Activated naive CD4-positive, alpha-beta T cell treated with anti-CD3 and anti-CD28 coated beads, Interleukin-2, amount 10 ng/mL, durations not matched to agents 5 hours and 36 hours (primary cell): ENCODE measurements at places on chromosomes 11 and 22. TPM values are rescaled to one million over a fixed set of nuclear protein-coding genes. Genes with fewer than 3 reads are reported as not detected.

OR8B2 gene
- not detected for total RNA-seq

XKR3 gene
- total RNA-seq = not detected

GGT5 gene
- total RNA-seq = not detected

CYB5R2 gene
- total RNA-seq = 0.81 TPM

FGF19 gene
- not detected for total RNA-seq

OR5D13 gene
- not detected for total RNA-seq

OR6A2 gene
- not detected for total RNA-seq

TESMIN gene
- 9.0 TPM for total RNA-seq

YAP1 gene
- total RNA-seq = 0.05 TPM

RIMBP3B gene
- total RNA-seq = 0.73 TPM

EED gene
- 38.8 TPM for total RNA-seq

POU2AF2 gene
- not detected for total RNA-seq

GRM5 gene
- total RNA-seq = not detected

LUZP2 gene
- not detected for total RNA-seq

OR8G1 gene
- not detected for total RNA-seq

GDPD4 gene
- not detected for total RNA-seq

MYEOV gene
- total RNA-seq = not detected

F2 gene
- not detected for total RNA-seq

OR5D16 gene
- total RNA-seq = not detected

TRPC6 gene
- not detected for total RNA-seq

KRTAP5-9 gene
- total RNA-seq = not detected

FCHSD2 gene
- total RNA-seq = 45.9 TPM

BRMS1 gene
- total RNA-seq = 48.0 TPM

RAB6A gene
- 94.8 TPM for total RNA-seq

ST14 gene
- not detected for total RNA-seq

MB gene
- total RNA-seq = not detected

USP2 gene
- 0.89 TPM for total RNA-seq

IFTAP gene
- 1.0 TPM for total RNA-seq

KCNC1 gene
- not detected for total RNA-seq

MS4A12 gene
- not detected for total RNA-seq

ZNF202 gene
- 14.3 TPM for total RNA-seq

RFPL2 gene
- 0.31 TPM for total RNA-seq

PIH1D2 gene
- total RNA-seq = 0.28 TPM

OR51E2 gene
- not detected for total RNA-seq

CD3G gene
- total RNA-seq = 212 TPM

SLC22A6 gene
- not detected for total RNA-seq

PKNOX2 gene
- not detected for total RNA-seq

NUDT22 gene
- total RNA-seq = 76.7 TPM

PANX3 gene
- total RNA-seq = not detected

PLA2G3 gene
- total RNA-seq = not detected

PARVA gene
- 0.45 TPM for total RNA-seq

ZBED4 gene
- 19.8 TPM for total RNA-seq

MFRP gene
- not detected for total RNA-seq

CAPN1 gene
- 168 TPM for total RNA-seq

VSIG10L2 gene
- not detected for total RNA-seq

LRRC74B gene
- not detected for total RNA-seq

ROBO3 gene
- 14.9 TPM for total RNA-seq

MUC15 gene
- total RNA-seq = not detected

KCNK4 gene
- total RNA-seq = not detected
